ENCODE measurements at places on chromosomes 5 and 9. TPM values are rescaled to one million over a fixed set of nuclear protein-coding genes. Genes with fewer than 3 reads are reported as not detected.

Gene PCDHGA9
- 1.8 TPM for total RNA-seq

- peaks cover 6% of the 10 kb centered on the region for H3K27me3 ChIP-seq
- no peak for DNase-seq
- no peaks in the 10 kb centered on the region for H3K36me3 ChIP-seq
- H3K27ac ChIP-seq, result no peak overlapping the region
- H3K4me1 ChIP-seq, result no peaks in the 10 kb centered on the region
- no peak overlapping the region for H3K4me3 ChIP-seq
Measured at GRCh38 chr5:96814041-96814440, 6.3 kb upstream of the ERAP1 start.

- H3K36me3 ChIP-seq, result no peaks in the 10 kb centered on the region
- H3K27me3 ChIP-seq, result no peaks in the 10 kb centered on the region
- no peak overlapping the region for H3K27ac ChIP-seq
- H3K4me1 ChIP-seq, result peaks cover 4% of the 10 kb centered on the region
Measured at GRCh38 chr9:135448663-135449100, 30.9 kb upstream of the PPP1R26 start.

DNA sequence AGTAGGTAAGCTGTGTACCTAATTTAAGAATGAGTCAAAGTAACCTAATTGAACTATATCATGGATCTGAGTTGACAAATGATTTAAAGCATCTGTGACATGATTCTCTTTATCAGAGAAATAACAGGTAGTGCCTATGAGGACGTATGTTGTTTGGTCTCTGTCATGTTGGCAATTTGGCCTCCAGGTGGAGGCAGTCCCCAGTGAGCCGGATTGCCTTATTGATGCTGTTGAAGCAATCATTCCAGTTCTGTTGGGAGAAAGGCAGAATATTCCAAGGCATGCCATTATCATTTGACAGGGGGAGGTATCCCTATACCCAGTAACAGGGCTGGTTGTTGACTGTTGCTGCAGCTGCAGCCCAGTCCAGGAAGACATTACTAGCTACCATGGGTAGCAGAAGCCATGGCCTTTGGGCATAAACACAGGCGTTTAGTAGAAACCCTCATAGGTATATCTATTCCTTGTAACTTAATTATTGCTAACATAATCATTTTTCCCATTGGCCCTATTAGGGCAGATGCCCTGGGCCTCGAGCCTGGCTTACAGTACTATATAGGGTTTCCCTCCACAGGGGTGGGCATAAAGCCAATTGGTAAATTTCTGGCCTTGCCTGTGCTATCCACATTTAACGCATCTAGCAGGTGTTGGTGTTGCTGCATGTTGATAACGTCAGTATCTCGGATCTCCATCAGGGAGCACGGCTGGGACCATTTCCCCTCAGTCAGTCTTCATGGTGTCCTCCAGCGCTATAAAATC, 12.2 kb upstream of the SLC22A4 start:
- H3K27ac ChIP-seq, result no peak overlapping the region
- H3K4me3 ChIP-seq, result no peak overlapping the region
- H3K36me3 ChIP-seq, result no peaks in the 10 kb centered on the region
- H3K4me1 ChIP-seq, result peaks cover 2% of the 10 kb centered on the region

All from progenitor cell of endocrine pancreas (in vitro differentiated cells).